Stimulated activated CD8-positive, alpha-beta memory T cell treated with anti-CD3 and anti-CD28 coated beads, Interleukin-7, amount 100 ng/mL, for 1 hour (primary cell): ENCODE measurements at places on chromosomes 3 and 15.

GRCh38 chr3:143445118-143445517 lies 325.5 kb downstream of the CHST2 start:
- no peak for DNase-seq

- no peak for DNase-seq
Observed at GRCh38 chr15:34841262-34841725, 45.9 kb upstream of the ACTC1 start.

- DNase-seq: no peak
Observed at GRCh38 chr3:37770938-37771918, 90.5 kb upstream of the CTDSPL start.

DNA sequence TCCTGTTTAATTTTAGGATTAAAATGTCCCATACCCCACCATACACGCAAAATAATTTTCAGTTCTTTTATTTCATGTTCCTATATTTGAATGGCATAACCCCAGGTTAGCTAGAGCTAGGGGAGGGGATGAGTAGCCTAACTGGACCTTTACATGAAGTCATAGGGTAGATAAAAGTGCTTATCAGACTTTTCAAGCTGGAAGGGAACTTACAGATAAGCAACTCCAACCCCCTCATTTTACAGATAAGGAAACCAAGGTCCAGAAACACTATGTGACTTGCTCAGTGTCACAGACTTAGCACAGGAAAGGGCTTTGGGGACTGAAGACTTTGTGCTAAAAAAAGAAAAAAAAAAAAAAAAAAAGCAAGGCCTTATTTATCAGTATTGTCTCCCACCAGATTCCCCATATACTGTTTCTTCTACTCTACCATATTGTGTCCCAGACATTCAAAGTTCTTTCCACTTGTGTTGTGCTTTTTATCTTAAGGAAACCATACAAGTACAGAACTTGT lies 10.6 kb upstream of the TNIK start:
- no peak for DNase-seq

GRCh38 chr3:136193278-136194054 lies 2.7 kb downstream of the MSL2 start:
- no peak for DNase-seq

DNA sequence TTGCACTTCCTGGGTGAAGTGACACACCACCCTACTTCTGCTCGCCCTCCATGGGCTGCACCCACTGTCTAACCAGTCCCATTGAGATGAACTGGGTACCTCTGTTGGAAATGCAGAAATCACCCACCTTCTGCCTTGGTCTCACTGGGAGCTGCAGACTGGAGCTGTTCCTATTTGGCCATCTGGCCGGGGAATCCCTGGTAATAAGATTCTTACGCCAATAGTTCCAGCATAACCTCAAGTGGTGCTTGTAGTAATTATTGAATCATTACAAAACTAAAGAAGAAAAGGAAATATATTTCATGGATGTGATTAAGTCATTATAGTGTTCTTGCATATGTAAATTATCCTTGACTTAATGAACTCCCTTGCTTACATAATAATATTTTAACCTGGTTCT lies 841.9 kb downstream of the CADM2 start:
- no peak for DNase-seq

- no peak for DNase-seq
Observed at GRCh38 chr3:125220183-125220582, 7.6 kb upstream of the SLC12A8 start.

- no peak for DNase-seq
Observed at GRCh38 chr3:16013568-16013967, 160.9 kb upstream of the GALNT15 start.

- DNase-seq: no peak
Observed at GRCh38 chr15:94282269-94283250, 51.2 kb downstream of the MCTP2 start.

GRCh38 chr3:110758208-110758607 lies 313.4 kb upstream of the NECTIN3 start:
- no peak for DNase-seq

DNA sequence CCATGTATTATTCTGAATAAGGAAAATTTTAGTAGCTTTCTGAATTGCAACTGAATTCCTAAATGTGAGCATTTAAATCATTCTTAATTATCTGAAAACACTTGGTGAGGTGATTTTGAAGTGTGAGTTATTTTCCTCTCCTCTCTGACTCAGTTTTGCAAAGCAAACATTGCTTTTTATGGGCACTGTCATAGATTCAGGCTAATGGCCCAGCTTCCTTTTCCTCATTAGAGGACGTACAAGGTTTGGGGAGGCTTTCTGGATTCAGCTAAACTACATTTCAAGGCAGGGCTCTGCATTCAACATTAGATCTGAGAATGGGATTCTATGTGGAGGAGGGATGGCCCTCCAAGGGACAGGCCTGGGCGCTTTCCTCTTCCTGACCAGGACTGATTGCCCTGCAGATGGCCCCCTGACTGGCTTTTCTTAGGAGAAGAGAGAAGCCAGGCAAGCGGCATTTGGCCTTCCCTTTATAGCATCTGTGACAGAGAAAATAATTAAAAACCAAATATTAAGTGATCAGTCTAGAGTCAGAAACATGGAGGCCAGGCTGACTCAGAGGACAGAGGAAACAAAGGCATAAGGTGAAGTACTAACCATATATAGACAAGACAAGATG lies 53.0 kb upstream of the STXBP5L start:
- DNase-seq: no peak

GRCh38 chr15:100684591-100684990 lies 82.2 kb downstream of the ASB7 start:
- DNase-seq: no peak

DNA sequence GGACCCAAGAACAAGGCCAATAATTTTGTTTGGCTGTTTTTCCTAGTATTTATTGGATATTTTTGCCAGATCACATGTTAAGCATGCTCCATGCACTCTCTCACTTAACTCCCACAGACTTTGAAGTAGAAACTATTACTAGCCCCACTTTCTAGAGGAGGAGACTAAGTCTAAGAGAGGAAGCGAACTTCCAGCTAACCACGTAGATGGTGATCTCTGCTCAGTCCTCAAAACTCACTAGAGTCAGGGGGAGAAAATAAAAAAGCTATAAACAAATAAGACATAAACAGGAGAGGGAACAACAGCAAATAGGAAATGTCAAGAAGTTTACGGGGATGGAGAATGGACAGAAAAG lies 481.0 kb upstream of the PROK2 start:
- no peak for DNase-seq

GRCh38 chr3:197343111-197343510 lies 44.7 kb upstream of the DLG1 start:
- DNase-seq: no peak
